ENCODE measurements at places on chromosomes 4 and X.

DNA sequence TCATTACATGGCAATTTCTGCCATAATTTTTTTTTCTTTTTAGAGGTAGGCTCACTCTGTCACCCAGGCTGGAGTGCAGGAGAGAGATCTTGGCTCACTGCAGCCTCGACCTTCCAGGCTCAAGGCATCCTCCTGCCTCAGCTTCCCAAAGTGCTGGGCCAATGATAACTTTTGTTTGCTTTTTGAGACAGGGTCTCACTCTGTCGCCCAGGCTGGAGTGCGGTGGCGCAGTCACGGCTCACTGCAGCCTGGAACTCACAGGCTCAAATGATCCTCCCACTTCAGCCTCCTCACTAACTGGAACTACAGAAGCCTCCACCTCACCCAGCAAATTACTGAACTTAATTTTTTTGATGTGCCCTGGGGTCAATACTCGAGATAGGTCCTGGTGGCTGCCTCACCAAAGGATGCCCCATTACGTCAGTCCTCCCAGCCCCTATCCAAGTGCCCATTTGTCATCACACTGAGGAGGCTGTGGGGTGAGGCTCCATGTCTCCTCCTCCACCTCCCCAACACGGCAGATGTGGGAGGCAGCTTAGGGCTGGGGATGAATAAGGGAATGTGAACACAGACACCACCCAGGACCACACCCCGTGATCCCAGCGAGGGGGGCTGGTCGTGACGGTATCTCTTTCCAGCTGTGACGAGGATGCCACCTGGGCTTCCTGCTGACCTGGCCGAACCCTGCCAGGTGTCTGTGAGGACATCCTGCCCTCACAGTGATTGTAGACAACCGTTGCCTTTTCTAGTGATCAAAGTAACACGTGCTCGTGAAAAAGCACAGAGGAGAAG is 12.4 kb upstream of the NKX1-1 start:
- no peak for DNase-seq

DNA sequence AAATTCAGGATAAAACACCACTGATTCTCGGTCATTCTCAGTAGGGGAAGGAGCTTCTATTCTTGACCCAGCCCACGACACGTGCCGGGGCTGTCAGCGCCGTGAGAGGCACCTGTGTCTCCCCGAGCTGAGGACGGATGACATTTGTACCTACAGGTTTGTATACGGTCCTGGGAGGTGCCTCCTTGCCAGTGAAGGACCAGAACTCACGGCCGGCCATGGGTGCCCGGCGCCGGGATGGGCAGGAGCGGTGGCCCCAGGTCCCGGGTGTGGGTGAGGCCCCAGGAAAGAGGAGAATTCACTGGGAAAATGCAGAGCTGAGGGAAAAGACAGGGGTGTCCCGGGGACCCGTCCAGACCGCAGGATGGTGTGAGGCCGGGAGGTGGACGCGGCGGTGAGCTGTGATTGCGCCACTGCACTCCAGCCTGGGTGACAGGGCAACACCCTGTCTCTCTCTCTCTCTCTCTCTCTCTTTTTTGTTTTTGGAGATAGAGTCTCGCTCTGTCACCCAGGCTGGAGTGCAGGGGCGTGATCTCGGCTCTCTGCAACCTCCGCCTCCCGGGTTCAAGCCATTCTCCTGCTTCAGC is 48.9 kb upstream of the PPP2R3B start:
- DNase-seq, result no peak

DNA sequence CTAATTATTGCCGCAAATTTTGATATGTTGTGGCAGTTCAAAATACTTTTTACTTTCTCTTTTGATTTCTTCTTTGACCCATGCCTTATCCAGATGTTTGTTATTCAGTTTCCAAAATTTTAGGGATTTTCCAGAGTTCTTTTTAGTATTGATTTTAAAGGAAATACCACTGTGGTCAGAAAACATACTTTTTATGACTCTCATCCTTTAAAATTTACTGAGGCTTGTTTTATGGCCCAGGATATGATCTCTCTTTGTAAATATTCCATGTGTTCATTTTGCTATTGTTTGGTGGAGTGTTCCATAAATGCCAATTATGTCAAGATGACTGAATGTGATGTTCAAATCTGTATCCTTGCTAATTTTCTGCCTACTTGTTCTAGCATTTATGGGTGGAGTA is 272.3 kb upstream of the DIPK2B start:
- no peak for DNase-seq

DNA sequence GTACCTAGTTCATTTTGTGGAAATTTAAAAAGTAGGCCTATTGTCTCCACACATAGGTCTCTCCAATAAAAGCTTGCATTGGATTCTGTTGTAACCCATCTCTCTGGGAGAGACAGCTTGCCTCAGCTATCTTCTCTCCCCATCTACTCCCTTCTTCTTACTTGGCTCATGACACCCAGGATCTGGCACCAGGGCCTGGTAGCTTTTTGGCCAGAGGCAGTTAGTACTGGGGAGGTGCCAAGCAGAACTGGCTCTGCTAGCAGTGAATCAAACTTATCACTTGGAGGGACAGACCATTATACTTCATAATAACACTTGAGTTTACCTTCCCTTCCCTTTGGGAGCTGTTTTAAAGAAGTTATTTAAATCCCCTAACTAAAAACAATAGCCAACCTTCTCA is 31.8 kb downstream of the PLAC1 start:
- DNase-seq, result no peak

GRCh38 chr4:66929748-66930147 is 615.6 kb downstream of the CENPC start:
- DNase-seq, result no peak

GRCh38 chr4:62324215-62324614 is 1124.1 kb downstream of the ADGRL3 start:
- DNase-seq, result no peak
